Left lung (tissue), 14 donors: ENCODE measurements at places on chromosomes 12 and 14. TPM values are rescaled to one million over a fixed set of nuclear protein-coding genes. Genes with fewer than 3 reads are reported as not detected.

- no peaks in the 10 kb centered on the region for H3K4me1 ChIP-seq
- DNase-seq: no peak
- no peaks in the 10 kb centered on the region for H3K36me3 ChIP-seq
- no peak overlapping the region for H3K4me3 ChIP-seq
Observed at GRCh38 chr12:56978397-56979138, 21.2 kb upstream of the RDH16 start.

- no peaks in the 10 kb centered on the region for H3K4me1 ChIP-seq
- no peaks in the 10 kb centered on the region for H3K36me3 ChIP-seq
- H3K27me3 ChIP-seq: no peaks in the 10 kb centered on the region
Observed at GRCh38 chr12:43100231-43100630, 451.8 kb downstream of the ADAMTS20 start.

The TBX3 gene
- total RNA-seq: 48.1 TPM

DNA sequence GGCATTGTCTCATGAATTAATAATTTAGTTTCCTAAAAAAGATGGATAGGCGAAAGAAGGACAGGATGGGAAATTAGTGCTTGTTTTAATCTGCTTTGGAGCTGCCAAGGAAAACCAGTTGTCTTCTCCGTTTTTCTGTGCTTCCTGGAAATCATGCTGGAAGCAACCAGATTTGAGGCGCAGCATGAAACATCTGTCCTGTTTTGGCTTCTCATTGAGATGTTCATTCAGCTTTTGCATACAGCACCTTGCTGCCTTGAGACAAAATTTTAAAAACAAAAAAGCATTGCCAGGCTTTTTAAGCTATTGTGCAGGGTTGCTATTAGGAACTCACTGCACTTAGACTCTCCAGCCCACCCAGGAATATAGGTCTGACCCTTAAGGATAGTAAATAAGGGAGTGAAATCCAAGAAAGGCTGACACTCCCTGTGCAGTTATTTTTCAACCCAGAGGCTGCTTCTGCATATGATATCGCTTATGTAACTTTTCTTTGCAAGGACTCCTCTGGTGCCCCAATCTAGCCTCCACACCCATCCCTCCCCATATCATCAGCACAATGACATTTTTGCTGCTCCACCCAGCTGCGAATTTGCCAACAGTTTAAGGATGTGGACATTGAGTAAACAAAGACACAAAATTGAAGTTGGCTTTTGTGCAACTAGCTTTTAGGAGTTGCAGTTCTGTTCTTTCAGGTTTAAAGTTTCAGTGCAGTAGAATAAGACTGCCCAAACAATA lies 46.9 kb upstream of the MDM1 start:
- H3K36me3 ChIP-seq: no peaks in the 10 kb centered on the region
- H3K4me1 ChIP-seq: peaks cover 4% of the 10 kb centered on the region
- no peak overlapping the region for H3K27ac ChIP-seq

DNA sequence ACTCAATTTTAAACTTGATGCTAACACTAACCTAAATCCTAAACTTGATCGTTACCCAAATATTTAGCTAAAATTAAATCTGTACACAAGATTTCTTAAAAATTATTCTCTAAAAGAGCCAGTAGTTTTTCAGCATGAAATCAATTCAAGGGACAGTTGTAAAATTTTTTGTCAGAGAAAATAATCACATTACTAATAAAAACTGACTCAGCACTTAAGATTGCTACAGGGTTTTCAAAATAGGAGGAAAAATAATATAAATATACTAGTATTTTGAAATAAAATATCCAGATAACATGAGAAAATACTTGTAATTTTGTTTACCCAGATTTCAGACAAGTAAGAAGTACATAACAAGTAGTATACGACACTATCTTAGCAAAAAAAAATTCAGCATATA lies 1268.1 kb upstream of the USP15 start:
- no peak overlapping the region for H3K4me3 ChIP-seq
- H3K27ac ChIP-seq: no peak overlapping the region
- no peak for DNase-seq
- H3K27me3 ChIP-seq: no peaks in the 10 kb centered on the region

DNA sequence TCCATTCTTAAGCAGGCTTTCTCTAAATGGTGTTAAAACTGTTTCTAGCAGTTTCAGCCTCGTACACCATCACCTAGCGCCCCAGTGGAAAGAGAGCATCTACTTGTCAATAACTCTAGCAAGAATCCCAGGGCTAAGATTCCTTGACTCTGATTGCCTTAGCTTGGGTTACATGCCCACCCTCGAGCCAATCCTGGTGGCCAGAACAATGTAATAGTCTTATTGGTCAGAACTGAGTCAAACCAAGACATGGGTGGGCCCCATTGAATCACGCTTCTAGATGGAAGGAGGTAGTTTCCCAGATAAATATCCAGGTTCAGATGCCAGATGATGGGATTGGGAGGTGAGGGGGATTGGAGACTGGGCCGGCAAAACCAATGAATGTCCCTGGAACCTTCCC lies 55.9 kb upstream of the MED13L start:
- H3K4me1 ChIP-seq: no peaks in the 10 kb centered on the region
- no peak overlapping the region for H3K27ac ChIP-seq
- H3K4me3 ChIP-seq: no peak overlapping the region

The CAPZA3 gene
- not detected for total RNA-seq

DNA sequence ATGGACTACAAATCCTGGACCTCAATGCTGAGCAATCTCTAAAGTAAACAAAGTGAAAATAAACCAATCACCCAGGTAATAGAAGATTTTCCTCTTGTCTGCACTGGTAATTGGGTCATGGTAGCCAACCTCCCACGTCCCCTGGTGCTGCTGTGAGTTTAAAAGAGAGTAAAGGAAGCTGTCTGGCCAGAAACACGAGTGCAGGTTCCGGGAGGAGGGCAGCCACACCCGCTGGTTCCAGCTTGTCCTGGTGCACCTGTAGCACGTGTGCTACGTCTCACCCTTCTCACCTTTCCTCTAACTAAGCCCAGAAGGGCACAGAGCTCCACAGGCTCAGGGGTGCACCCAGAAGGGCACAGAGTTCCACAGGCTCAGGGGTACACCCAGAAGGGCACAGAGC lies 5.4 kb downstream of the CRACR2A start:
- no peaks in the 10 kb centered on the region for H3K36me3 ChIP-seq
- no peak overlapping the region for H3K27ac ChIP-seq
- no peak for DNase-seq
- peaks cover under 1% of the 10 kb centered on the region for H3K27me3 ChIP-seq
- no peaks in the 10 kb centered on the region for H3K4me1 ChIP-seq

- H3K27me3 ChIP-seq: no peaks in the 10 kb centered on the region
- H3K27ac ChIP-seq: no peak overlapping the region
- H3K36me3 ChIP-seq: no peaks in the 10 kb centered on the region
- H3K4me1 ChIP-seq: no peaks in the 10 kb centered on the region
- H3K4me3 ChIP-seq: no peak overlapping the region
Observed at GRCh38 chr14:59638885-59639284, 62.3 kb upstream of the CCDC175 start.

DNA sequence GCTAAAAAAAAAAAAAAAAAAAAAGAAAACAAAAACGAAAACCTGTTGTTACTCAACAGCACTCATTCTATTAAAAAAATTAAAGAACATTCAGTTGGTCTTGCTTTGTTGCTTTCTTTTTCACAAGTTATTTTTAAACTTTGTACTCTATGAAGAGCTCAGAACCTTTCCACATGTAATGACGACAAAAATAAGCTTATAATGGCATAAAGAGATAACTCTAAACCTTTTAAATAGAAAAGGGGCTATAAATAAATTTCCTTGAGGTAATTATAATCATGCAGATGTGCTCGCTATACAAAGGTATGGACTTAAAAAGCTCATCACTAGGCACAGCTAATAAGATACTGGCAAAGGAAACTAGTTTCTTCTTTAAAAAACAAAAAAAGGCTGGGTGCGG lies 13.4 kb downstream of the NR2C1 start:
- H3K4me3 ChIP-seq: no peak overlapping the region
- no peaks in the 10 kb centered on the region for H3K27me3 ChIP-seq
- DNase-seq: no peak
- peaks cover 91% of the 10 kb centered on the region for H3K36me3 ChIP-seq
- no peak overlapping the region for H3K27ac ChIP-seq

DNA sequence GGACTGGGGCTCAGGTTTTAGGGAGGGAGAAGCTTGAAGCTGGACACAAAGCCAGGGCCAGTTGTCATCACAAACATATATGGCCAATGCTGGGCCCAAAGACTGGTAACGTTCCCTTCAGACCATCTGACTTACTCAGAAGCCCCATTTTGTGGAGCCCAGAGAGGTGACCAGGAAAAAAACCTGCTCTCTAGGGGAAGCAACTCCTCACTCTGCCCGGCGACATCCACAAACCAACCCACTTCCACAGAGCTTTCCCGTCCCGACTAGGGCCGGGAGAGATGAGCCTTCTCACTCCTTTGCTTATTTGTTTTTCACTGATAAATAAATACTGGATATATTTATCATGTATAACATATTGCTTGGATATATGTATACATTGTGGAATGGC lies 180.9 kb upstream of the RTL1 start:
- H3K4me3 ChIP-seq: no peak overlapping the region
- no peaks in the 10 kb centered on the region for H3K27me3 ChIP-seq
- H3K36me3 ChIP-seq: no peaks in the 10 kb centered on the region
- H3K27ac ChIP-seq: no peak overlapping the region
- H3K4me1 ChIP-seq: no peaks in the 10 kb centered on the region
- DNase-seq: no peak

The NR1H4 gene
- not detected for total RNA-seq

DNA sequence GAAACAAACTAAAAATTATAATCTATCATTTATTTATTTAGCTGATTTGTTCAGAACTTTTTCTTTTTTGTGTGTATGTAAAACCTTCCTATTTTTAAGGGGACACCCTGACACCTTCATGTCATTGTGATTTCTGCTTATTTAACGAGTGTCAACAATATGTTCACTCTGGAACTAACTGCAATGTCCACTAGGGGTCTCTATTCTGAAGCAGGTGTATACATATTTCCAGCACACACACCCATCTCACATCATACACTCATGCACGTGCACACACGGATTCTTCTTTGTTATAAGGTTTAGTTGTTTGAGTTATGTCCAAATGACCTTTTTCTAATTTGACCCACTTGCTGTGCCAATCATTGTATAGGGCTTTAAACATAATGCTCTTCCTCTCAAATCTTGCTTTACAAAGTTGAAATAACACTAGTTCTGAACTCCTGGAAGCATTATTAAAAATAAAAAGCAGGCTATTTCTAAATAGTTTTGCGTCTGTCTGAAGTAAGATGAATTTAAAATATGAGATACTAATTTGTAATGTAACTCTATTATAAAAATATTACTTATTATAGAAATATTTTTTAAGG lies 15.5 kb downstream of the E2F7 start:
- H3K27me3 ChIP-seq: no peaks in the 10 kb centered on the region
- H3K27ac ChIP-seq: no peak overlapping the region
- H3K36me3 ChIP-seq: peaks cover 4% of the 10 kb centered on the region

DNA sequence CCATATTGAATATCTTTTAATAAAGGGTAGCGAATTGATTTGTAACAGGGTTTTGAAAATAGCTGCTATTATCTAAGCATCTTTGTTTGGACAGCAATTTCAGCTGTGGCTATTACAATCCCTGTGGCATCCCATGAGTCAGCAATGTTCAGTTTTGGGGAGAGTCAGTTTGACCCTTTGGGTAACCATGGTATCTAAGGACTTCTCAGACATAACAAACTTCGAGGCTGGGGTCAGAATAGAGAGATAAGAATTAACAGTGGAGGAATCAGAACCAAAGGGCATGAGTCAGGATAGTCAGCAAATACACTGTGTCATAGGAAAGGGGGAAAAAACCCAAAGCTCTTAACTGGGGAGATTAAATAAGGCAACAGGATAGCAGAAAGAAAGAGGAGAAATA lies 11.7 kb upstream of the PTHLH start:
- H3K4me3 ChIP-seq: no peak overlapping the region
- H3K36me3 ChIP-seq: no peaks in the 10 kb centered on the region
- H3K27ac ChIP-seq: no peak overlapping the region
- H3K27me3 ChIP-seq: peaks cover 4% of the 10 kb centered on the region
- H3K4me1 ChIP-seq: no peaks in the 10 kb centered on the region
- no peak for DNase-seq

- no peak overlapping the region for H3K4me3 ChIP-seq
- no peaks in the 10 kb centered on the region for H3K4me1 ChIP-seq
- no peak overlapping the region for H3K27ac ChIP-seq
- no peak for DNase-seq
- no peaks in the 10 kb centered on the region for H3K36me3 ChIP-seq
Observed at GRCh38 chr12:65892841-65893251, 68.6 kb downstream of the HMGA2 start.

- no peak for DNase-seq
- no peak overlapping the region for H3K27ac ChIP-seq
- no peaks in the 10 kb centered on the region for H3K4me1 ChIP-seq
- H3K27me3 ChIP-seq: no peaks in the 10 kb centered on the region
- H3K36me3 ChIP-seq: no peaks in the 10 kb centered on the region
Observed at GRCh38 chr14:85867450-85867849, 337.5 kb downstream of the FLRT2 start.
